ENCODE measurements at places on chromosomes 3 and 15.

GRCh38 chr3:64616953-64617352 is 70.8 kb downstream of the ADAMTS9 start:
- DNase-seq: no peak

GRCh38 chr3:54171509-54171908 is 49.2 kb downstream of the CACNA2D3 start:
- DNase-seq: no peak

- no peak for DNase-seq
These were observed 7.2 kb downstream of the KLF13 start for GRCh38 chr15:31333820-31334219.

GRCh38 chr15:79195802-79196201 is 86.7 kb upstream of the ANKRD34C start:
- no peak for DNase-seq

- DNase-seq: no peak
These were observed 34.7 kb downstream of the RPL22L1 start for GRCh38 chr3:170835336-170835735.
